ENCODE measurements at places on chromosomes 5 and 9.

GRCh38 chr9:75797085-75797580, 93.3 kb upstream of the PCSK5 start:
- no peak for DNase-seq

- DNase-seq, result no peak
Observed at GRCh38 chr5:110045158-110045557, 355.4 kb downstream of the MAN2A1 start.

- no peak for DNase-seq
Observed at GRCh38 chr5:87183896-87184295, 83.8 kb upstream of the RASA1 start.

DNA sequence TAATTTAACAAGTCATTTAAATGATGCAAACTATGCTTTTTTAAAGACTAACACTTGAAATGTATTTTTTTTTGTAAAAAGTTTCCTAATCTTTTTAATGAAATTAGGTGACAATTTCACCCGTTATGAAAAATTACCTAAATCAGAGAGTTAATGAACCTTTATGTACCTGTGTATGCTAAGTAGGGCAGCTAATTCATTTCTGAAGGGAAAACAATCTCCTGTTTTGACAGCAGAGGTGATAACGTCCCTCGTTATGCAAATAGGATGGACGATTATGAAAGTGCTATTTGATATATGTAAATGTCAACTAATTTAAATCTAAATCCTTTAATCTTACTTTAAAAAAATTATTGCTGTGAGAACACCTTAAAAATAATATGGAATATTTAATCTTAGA, 58.8 kb downstream of the MEF2C start:
- DNase-seq, result no peak

DNA sequence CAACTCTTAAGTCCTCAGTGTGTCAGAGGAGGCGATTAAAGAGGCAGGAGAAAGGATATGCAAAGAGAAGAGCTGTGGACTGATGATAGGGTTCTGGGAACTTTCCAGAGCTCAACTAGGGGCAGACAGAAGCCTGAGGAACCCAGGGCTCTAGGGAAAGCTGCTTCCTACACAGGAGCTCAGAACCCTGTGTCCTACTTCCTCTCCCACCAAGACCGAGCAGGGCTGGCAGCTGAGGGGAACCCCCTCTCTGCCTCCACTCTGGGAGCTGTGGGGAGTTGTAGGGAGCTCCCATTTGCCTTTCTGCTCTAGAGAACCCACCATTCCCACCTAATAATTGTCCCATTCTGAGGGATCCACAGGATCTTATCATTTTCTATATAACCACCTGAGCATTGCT, 674.3 kb downstream of the ACTL7B start:
- DNase-seq, result no peak

All from Caki2 (cell line).